ENCODE measurements at places on chromosomes 5 and 9. TPM values are rescaled to one million over a fixed set of nuclear protein-coding genes. Genes with fewer than 3 reads are reported as not detected.

DNA sequence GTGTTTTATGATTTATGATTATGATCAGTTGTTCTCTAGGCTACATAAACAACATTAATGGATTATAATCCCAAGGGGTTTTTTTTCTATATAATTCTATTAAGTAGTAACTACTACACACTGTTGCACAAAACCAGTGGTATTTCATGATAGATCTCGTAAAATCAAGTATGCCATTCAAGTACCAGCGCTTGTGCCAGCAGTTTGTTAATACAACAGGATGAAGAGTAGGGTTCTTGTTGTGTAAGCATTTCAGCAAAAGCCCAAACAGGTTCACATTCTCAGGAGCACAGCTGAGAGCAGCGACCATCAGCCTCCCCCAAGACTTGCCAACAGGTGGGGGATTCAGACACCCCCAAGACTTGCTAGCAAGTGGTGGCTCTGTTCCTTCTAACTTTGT, 88.8 kb downstream of the CTNND2 start:
- H3K4me1 ChIP-seq = peaks cover 12% of the 10 kb centered on the region
- H3K27ac ChIP-seq = no peak overlapping the region
- no peak for DNase-seq
- no peaks in the 10 kb centered on the region for H3K27me3 ChIP-seq

DNA sequence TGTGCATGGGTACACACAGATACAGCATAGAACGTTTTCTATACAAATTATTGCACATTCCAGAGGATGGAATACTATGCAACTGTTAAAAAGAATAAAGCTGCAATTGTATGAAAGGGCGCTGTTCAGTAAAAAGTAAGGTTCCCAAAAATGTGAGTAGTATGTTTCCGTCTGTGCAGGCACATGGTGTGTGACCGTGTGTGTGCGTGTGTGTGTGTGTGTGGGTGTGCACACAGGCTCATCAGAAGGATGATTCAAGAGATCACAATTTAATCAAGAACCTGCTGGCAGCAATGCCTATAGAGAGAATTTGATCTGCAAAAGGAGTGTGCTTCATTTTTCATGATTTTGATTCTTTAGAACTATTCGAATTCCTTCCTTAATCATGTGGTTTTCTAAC, 76.3 kb downstream of the SEMA4D start:
- no peak overlapping the region for H3K27ac ChIP-seq
- no peaks in the 10 kb centered on the region for H3K27me3 ChIP-seq
- peaks cover 6% of the 10 kb centered on the region for H3K4me1 ChIP-seq

GRCh38 chr5:80474929-80475328, 13.0 kb upstream of the FAM151B start:
- no peak overlapping the region for H3K4me3 ChIP-seq
- peaks cover 41% of the 10 kb centered on the region for H3K36me3 ChIP-seq
- no peaks in the 10 kb centered on the region for H3K27me3 ChIP-seq
- H3K4me1 ChIP-seq = peaks cover 9% of the 10 kb centered on the region
- DNase-seq = no peak
- H3K27ac ChIP-seq = no peak overlapping the region

DNA sequence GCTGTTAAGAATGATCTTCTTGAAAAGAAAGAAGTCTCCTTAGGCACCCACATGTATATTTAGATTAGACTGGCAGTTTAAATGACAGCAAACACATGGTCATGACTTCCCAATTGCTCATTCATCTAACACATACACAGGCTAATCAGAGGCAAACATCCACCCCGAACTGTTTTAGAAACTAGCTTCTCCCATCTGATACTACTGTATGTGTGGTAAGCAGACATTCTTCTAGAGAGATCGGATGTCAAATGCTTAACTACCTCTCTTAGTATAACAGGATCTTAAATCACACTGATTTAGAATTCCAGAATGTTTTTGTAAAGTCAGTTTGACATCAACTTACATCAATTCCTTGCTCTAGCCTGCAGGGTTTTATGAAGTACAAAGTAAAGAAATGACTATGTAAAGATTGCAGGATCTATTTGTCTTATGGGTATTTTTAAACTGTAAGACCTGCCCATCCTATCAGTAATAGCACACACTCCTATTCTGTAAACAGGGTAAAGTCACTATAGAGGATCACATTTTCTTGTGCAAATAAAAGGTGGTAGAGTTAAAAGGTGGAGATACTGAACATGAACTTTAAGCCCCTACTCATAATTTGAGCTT, 239.7 kb downstream of the MLLT3 start:
- no peaks in the 10 kb centered on the region for H3K27me3 ChIP-seq
- DNase-seq = no peak
- no peak overlapping the region for H3K4me3 ChIP-seq
- no peaks in the 10 kb centered on the region for H3K36me3 ChIP-seq
- H3K27ac ChIP-seq = no peak overlapping the region

DNA sequence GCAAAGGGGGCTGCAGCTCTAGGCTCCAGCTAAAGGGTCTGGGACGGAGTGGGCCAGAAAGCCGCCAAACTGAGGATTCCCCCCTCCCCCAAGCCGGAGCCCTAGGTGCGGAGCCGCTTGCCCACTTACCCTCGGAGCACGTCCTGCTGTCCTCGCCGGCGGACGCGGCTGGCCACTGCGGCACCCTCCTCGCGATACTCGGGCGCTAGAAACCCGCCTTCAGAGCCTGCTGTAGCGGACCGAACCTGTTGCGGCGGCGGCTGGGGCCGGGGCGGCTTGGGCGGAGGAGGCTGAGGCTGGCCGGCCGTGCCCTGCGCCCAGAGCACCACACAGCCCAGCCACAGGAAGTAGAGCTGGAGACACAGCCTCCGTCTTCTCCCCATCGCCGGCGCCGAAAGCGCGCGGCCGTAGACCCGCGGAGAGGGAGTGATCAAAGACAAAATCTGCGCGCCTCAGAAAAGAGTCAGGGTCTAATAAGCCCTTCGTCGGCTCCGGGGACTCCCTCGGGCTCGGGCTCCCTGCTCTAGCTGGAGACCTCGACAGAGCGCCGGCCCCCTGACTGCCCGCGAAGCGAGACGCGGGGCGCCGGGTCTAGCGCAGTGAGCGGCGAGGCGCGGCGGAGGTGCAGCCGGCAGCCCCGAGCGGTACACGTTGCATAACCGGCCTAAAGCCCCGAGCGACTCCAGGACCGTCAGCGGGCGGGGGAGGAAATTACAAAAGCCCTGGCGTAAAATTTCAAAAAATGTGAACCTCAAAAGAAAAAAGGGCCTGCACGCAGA, 635 bp downstream of the FBN2 start:
- H3K36me3 ChIP-seq = peaks cover 9% of the 10 kb centered on the region
- peak overlapping the region; percentile 74 for H3K4me3 ChIP-seq
- DNase-seq = peak; percentile 50
- H3K27ac ChIP-seq = no peak overlapping the region
- H3K27me3 ChIP-seq = peaks cover 46% of the 10 kb centered on the region
- H3K4me1 ChIP-seq = peaks cover 19% of the 10 kb centered on the region

DNA sequence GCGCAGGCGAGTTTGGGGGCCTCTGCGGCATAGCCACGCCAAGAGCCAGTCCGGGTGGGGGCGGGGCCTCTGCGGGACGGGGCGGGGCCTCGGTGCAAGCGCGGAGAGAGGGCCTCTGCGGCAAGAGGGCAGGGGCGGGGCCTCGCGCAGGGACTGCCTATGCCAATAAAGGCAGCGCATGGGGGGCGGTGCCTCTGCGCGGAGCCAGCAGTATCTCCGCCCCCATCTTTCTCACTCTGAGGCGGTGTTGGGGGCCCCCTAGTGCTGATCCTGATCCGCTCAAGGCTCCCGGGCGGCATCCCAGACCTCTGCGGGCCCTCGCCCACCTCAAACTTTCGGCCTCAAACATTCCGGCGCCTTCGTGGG, 9.2 kb upstream of the GPRIN1 start:
- H3K4me1 ChIP-seq = peaks cover 6% of the 10 kb centered on the region
- no peak overlapping the region for H3K27ac ChIP-seq
- peak overlapping the region; percentile 76 for H3K4me3 ChIP-seq
- peak; percentile 98 for DNase-seq
- H3K27me3 ChIP-seq = peaks cover 69% of the 10 kb centered on the region

GRCh38 chr9:106864373-106865143, 1.6 kb downstream of the ZNF462 start:
- no peaks in the 10 kb centered on the region for H3K27me3 ChIP-seq
- H3K27ac ChIP-seq = peak overlapping the region; percentile 90

GRCh38 chr5:170388818-170389549, at the start of gene KCNMB1:
Gene KCNMB1, minus strand, starts transcription at chr5:170389367. Its CDS starts 3,920 bp downstream, at chr5:170385447.
- H3K4me3 ChIP-seq = no peak within 1 kb of the TSS
- H3K4me1 ChIP-seq = peaks cover 60% of the 10 kb centered on the region
- no peaks in the 10 kb centered on the region for H3K36me3 ChIP-seq
- H3K27ac ChIP-seq = no peak within 1 kb of the TSS

DNA sequence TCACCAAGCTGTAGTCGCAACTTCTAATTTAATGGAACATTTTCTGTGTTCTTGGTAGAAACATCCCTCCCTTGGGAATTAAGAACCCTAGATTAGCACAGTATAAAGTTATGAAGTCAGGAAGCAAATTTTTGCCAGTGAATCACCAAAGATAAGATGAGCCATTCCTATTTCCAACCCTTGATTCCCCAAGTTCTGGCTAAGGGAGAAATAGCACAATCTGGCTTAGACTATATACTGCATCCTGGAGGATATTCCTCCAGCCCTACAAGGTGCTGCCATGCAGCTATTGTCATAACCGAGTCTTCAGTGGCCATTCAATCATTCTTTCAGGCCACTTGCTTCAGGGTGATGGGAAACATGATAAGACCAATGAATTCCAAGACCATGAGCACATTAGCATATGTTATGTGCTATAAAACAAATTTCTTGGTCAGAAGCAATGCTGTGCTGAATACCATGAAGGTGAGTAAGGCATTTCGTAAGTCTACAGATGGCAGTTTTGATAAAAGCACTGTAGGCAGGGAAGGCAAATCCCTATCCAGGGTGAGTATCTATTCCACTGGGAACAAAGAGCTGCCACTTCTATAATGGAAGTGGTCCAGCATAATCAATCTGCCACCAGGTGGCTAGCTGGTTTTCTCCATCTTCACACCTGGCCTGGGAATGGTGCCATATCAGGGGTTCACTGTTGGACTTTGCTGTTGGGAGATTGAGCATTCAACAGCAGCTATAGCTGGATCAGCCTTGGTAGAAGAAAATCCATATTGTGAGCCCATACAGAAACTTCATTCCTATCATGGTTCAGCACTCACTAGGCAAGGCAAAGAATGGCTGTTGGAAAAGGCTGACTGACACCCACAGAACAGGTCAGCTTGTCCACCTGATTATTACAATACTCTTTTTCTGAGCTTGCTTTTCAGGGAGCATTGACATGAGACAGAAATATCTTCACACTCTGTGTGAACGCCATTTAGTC, 19.6 kb upstream of the ARL15 start:
- H3K27me3 ChIP-seq = no peaks in the 10 kb centered on the region
- peaks cover 15% of the 10 kb centered on the region for H3K4me1 ChIP-seq
- no peaks in the 10 kb centered on the region for H3K36me3 ChIP-seq
- H3K27ac ChIP-seq = no peak overlapping the region
- no peak overlapping the region for H3K4me3 ChIP-seq
- no peak for DNase-seq

DNA sequence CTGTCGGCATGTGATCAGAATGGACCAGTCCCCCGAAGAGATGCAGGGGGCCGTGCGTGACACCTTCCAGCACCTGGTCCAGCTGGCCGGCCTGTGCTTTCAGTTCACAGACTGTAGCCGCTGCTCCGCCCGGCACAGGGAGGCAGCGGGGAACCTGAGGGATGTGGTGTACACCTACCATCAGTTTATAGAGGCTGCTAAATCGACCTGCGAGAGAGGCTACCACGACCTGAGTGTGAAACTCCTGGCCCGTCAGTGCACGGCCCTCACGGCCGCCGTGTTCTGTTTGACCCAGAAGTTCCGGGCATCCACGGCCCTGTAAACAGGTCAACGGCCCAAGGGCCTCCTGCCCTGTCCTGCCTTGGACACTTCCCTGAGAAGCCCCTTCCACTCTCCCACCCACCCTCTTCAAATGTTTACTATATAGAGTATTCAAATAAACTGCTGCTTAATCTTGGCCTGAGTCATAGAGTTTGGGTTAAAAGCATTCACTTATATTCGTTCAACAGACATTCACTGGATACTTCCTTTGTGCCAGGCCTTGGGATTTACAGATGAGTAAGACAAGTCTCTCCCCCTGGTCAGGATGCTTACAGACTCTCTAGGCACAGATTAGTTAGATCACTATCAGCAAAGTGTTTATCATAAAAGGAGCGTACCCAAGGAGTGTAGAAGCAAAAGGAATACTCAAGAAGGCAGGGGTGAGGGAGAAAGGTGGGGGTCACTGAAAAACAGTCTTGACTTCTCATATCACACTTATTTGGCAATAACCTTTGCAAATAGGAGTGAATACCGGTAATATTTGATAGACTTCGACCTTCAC, 6.9 kb upstream of the TRMT10B start:
- no peak overlapping the region for H3K27ac ChIP-seq
- H3K36me3 ChIP-seq = no peaks in the 10 kb centered on the region
- H3K4me1 ChIP-seq = no peaks in the 10 kb centered on the region
- H3K4me3 ChIP-seq = no peak overlapping the region

DNA sequence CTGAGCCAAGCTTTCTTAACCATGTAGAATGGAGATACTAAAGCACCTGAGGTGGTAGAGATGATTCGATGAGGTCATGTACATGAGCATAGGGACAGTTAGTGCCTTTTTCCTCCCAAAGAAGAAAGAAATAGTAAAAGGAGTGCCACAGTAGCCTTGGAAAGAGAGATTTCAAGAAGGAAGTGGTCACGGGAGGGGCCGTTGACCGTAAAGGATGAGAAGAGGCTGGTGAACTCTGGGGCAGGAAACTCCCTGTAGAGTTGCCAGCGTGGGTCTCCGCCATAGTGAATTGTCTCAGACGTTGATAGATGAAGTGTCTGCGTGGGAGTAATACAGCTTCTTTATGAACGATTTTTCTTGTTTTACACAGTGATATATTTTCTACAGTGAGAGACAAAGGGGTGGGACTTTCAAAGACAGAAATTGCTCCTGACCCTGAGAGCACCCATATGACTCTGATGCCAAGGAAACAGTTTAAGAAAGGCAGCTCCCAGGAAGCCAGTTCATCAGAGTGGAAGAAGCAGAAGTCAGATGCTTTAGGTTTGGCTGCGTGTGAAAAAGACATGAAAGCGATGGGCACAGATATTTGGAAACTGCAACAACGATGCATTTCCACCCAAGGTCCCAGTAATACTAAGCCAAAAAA, 41.3 kb downstream of the UGCG start:
- H3K27me3 ChIP-seq = no peaks in the 10 kb centered on the region
- no peak overlapping the region for H3K27ac ChIP-seq
- no peak overlapping the region for H3K4me3 ChIP-seq
- DNase-seq = no peak

GRCh38 chr9:118985851-118986250, 383.4 kb downstream of the BRINP1 start:
- H3K4me1 ChIP-seq = peaks cover 17% of the 10 kb centered on the region
- no peak for DNase-seq
- no peaks in the 10 kb centered on the region for H3K36me3 ChIP-seq
- no peaks in the 10 kb centered on the region for H3K27me3 ChIP-seq
- no peak overlapping the region for H3K27ac ChIP-seq

DNA sequence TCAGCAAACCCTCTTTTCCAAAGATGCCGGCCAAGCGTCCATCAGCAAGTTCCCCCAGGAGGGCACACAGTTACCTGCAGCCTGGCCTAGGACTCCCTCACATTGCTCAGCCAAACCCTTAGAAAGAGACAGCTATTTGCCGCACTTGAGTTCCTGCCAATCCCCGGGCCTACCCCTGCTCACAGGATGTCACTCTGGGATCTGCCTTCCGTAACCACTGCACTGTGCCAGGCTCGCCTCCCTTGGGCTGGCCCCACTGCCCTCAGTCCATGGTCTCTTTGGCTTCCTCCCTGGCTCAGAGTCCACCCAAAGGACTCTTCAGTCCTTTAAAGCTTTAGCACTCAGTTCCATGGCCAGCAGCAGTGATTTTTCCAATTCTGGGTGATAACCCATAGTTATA, 128.3 kb downstream of the NSG2 start:
- H3K4me3 ChIP-seq = no peak overlapping the region
- no peaks in the 10 kb centered on the region for H3K27me3 ChIP-seq
- H3K27ac ChIP-seq = no peak overlapping the region
- peaks cover 4% of the 10 kb centered on the region for H3K36me3 ChIP-seq
- peaks cover 3% of the 10 kb centered on the region for H3K4me1 ChIP-seq

Gene SGCD
- total RNA-seq = 0.32 TPM

Gene PDCD1LG2
- not detected for total RNA-seq

Measured in WTC11 (cell line).